CD14-positive monocyte (primary cell): ENCODE measurements at places on chromosomes 2 and 18.

GRCh38 chr2:62038975-62039771 is 133.7 kb downstream of the COMMD1 start:
- DNase-seq, result peak; percentile 77

DNA sequence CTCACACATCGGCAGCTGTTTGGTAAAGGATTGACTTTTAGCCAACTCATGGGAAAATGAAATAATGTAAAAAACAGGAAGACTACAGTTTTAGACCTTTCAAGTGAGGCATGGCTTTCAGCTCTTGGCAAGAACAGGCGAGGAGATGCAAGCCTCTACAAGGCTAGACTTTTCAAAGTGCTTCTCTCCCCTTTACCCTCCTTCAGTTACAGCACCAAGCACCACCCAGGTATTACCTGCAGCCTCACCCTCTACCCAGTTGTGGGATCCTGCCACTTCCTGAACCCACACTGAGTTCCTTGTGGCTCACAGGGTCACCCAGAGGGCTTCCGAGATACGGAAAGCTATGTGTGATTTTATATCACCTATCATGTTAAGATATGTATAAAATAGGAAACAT is 14.7 kb downstream of the UGT1A10 start:
- DNase-seq, result no peak

DNA sequence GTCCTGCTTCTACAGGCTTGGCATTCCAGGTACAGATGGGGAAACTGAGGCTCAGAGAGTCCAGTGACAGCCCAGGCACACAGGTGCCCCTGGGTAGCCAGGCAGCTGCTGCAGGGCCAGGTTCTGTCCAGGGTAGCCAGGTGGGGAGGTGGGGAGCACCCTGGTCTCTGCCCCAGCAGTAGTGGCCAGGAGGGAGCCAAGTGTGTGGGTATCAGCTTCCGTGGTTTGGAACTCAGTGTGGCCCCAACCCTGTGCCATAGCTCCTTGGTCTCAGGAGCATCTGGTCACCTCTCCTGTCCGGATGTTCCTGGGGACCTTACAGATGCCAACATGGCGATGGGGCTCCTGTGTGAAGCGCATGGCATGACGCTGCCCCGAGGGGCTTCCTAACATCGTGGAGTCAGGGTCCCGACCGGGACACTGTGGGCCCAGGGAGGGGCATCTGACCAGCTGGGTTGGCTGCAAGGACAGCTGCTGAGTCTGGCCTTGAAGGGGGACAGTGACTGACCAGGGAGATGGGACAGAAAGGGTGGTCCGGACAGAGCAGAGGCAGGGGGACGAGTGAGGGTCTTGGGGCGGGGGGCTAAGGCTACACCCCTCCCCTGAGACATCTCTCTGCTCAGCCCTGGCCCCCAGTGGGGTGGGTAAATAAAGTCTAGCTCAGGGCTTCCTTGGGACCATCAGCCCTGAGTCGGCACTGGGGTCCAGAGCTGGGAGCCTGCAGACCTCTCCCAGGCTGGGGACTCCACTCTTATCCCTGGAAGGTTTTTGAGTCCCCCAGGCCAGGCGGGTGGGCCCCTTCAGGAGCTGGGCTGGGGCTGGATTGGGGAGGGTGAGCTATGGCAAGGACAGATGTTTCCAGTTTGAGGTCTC is 76.0 kb upstream of the SMAD7 start:
- no peak for DNase-seq

DNA sequence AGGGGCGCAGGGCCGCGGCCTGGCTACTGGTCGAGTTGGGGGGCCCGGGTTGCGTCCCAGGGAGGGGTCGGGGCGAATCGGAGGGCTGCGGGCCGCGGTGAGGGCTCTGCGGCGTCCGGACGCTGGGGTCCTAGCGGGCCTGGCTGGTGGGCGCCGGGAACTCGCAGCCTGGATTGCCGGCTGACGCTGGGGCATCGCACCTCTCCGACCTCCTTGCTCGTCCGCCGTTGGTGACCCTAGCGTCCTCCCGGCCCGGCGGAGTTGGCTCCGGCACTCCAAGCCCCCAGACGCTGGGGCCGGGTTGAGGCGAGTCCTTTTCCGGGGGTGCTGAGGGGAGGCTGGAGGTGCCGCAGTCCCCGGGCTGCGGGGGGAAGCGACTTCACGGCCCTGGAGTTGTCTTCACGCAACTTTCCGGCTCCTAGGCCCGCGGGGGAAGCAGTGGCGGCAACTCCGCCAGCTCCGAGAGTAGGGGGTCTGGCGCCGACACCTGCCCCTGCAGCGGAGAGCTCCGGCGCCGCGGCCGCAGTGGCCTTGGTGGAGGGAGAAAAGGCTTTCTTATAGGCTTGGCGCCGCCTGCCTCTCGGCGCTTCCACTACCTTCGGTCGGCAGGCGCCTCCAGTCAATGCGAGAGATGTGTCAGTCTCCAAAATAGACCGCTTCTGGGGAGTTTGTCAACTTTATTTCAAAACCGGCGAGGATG is 70.3 kb downstream of the HAUS1 start:
- peak; percentile 19 for DNase-seq

GRCh38 chr2:54675281-54675680 is 48.2 kb upstream of the EML6 start:
- no peak for DNase-seq

- DNase-seq, result no peak
Measured at GRCh38 chr2:191501561-191502168, 176.3 kb upstream of the NABP1 start.

GRCh38 chr18:77054288-77054605 is 78.3 kb downstream of the MBP start:
- no peak for DNase-seq

- DNase-seq, result no peak
Measured at GRCh38 chr18:79856119-79857007, 58.6 kb downstream of the KCNG2 start.

DNA sequence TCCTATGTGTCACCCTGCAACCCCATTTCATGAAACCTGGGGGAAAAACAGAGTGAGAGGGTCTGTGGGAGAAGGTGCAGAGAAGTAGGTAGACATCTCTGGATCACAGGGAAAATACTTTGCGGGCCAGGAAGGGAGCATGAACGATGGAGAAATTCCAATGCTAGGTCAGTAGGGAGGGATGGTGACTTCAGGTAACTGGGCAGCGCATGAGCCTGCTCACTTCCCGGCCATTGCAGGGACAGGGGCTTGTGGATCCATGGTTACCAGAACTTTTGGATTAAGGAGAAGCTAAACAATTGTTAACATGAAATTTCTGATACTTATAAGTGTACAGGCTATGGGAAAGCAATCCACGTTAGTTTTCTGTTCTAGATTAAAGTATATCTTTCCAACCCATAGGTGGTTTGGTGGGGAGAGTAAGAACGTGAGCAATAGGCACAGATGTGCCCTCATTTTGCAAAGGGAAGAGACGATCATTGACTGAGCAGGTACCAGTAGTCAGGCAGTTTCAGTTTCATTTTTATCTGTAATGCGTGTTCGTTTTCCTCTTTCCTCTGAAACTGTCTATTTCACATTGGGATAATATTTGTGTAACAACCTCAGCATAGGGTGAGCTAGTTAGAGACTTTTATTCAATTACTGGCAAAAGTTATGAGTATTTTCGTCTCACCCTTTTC is 65.0 kb downstream of the NYAP2 start:
- DNase-seq, result no peak

DNA sequence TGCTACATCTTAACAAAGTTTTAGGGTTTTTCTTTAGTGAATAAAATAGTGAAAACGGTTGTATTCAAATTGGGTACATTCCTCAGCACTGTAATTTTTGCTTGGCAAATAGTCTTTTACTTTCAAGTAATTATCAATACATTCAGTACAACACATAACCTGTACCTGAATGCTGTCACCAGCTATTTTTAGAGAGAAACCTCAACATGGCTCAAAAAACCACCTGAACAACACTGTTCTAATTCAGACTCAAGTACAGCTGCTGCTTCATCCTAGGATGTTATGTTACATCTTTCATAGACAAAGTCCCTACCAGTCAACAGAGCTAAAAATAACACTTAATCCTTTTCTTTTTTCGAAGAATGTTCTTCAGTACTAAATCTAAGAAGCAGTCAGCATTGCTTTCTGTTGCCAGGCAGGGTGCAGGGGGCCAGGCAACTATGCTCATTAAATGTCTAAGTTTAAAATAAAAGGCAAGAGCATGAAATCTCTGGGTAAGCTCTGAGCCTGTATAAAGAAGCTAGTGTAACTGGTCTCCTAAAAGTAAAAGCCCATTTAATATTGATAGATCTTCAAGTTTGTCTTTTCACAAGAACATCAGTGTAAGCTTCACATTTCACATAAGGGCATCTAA is 20.5 kb downstream of the PDIA6 start:
- no peak for DNase-seq

DNA sequence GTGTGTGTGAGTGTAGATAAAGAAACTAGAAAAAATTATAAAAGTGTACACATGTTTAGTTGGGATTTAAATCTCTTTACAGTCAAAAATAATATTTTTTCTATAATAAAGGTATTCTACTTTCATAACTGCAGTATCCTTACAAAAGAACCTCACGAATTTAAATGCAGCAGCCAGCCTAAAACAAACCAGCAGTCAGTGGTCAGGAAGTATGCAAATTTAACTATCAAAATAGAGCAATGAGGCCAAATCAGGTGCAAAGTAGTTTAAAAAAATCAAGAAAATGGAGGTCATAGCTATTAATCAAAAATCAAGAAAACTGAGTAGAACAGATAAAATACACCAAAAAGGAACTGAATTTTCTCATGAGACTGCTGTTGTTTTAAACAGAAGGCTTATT is 407.1 kb downstream of the CDH19 start:
- no peak for DNase-seq

- DNase-seq, result no peak
Measured at GRCh38 chr2:23427350-23427749, 42.4 kb downstream of the KLHL29 start.

DNA sequence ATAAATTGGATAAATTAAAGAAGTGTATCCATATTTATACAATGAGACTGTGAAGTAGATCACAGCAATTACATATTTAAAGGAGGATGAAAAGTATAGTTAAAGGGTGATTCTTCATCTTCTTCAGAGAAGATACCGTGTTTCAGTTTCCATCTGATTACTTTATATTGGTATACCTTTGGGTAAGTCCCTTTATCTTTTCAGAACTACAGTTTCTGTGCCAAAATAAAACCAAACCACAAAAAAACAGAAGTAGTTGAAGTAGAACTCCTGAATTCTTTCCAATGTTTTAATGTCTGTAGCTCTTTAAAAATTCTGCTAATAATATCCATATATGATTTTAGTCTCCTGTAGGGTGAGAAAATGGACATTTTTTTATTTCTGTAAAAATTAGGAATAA is 231.2 kb upstream of the LINC00305 start:
- no peak for DNase-seq
